Stimulated activated CD4-positive, alpha-beta T cell treated with anti-CD3 and anti-CD28 coated beads, TNF-alpha, amount 100 ng/mL, for 4 hours (primary cell): ENCODE measurements at places on chromosomes 13 and 19.

- DNase-seq: no peak
Measured at GRCh38 chr19:8688930-8689329, 9.7 kb downstream of the ACTL9 start.

- no peak for DNase-seq
Measured at GRCh38 chr19:52522551-52522950, 4.9 kb upstream of the ZNF808 start.

DNA sequence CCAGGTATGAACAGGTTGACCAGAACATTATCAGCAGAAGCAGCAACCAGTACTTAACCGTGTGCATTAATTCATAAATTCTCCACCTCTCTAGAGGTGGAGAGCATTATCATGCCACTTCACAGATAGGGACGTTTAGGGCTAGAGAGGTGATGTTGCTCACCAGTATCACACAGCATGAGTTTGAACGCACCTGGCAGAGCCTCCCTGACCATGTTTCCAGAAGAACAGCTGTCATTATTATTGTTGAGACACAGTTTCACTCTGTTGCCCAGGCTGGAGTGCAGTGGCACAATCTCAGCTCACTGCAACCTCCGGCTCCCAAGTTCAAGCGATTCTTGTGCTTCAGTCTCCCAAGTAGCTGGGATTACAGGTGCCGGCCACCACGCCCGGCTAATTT lies 6.8 kb downstream of the KANK2 start:
- no peak for DNase-seq

GRCh38 chr13:21911646-21912298 lies 240.9 kb downstream of the FGF9 start:
- no peak for DNase-seq

DNA sequence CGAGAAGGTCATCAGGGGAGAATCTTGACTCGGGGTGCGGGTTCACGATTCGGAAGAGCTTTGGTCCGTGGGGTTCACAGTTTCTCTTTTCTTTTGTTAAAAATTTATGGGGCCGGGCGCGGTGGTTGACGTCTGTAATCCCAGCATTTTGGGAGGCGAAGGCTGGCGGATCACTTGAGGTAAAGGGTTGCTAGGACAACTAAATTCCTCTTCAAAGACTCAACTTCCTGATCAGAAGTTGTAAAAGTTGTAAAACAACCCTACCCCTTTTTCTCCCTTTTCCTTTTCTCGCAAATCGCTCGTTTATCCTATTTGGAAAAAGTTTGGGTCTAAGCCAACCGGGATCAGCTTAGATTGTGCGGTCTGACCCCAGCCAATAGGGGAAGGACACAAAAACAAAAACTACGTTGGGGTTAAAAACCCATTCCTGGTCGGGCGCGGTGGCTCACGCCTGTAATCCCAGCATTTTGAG lies 673 bp downstream of the ZNF486 start:
- DNase-seq: no peak

GRCh38 chr13:30354493-30355383 lies 47.4 kb upstream of the KATNAL1 start:
- no peak for DNase-seq
